Astrocyte (in vitro differentiated cells and primary cell): ENCODE measurements at places on chromosomes 6 and 20. TPM values are rescaled to one million over a fixed set of nuclear protein-coding genes. Genes with fewer than 3 reads are reported as not detected.

Gene GPR6
- not detected in 2 replicates for total RNA-seq

Gene TTLL9
- total RNA-seq, result 0.34 and 0.41 TPM in 2 replicates

Gene FRK
- 0.77 and 1.3 TPM in 2 replicates for total RNA-seq

- no peak for DNase-seq
Measured at GRCh38 chr6:6169141-6169540, 151.3 kb downstream of the F13A1 start.
